Activated T-helper 1 cell treated with Interleukin-2 at 50 U/mL for 16 hours (primary cell): ENCODE measurements at places on chromosomes 12 and 14.

- no peak for DNase-seq
These were observed 602.9 kb downstream of the TMEM121 start for GRCh38 chr14:106129274-106129673.

GRCh38 chr12:93790472-93791152, 113.4 kb downstream of the CRADD start:
- no peak for DNase-seq

DNA sequence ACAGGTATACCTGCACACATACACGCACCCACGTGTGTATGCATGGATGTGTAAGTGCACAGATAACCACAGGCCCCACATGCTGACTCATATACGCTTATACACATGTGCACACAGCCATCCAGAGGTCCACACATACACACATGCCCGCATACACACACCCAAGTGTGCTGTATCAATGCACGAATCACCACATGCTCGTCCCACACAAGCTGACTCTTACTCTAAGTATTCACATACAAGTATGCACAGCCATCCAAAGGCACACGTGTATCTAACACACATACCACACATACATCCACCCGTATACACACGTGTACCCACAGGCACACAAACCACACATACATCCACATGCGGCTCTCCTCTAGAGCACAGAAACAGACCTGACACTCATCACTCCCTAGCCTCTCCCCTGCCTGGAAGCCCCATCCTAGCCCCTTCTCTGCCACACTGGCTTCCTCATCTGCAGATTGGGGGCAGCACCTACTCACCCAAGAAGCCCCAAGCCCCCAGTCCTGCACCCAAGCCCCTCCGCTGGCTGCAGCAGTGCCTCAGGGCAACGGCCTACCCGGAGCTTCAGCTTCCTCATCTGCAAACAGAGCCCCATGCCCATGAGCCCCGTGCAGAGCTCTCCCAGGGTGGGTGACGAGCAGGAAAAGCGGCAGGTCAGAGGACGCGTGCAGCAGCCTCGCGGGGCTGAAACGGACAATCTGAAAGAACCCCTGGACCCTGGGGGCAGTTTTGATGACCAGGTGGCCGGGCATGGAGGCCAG, 105.4 kb downstream of the NCOR2 start:
- no peak for DNase-seq

GRCh38 chr12:107515446-107515958, 170.1 kb upstream of the PWP1 start:
- no peak for DNase-seq

GRCh38 chr12:68406134-68406576, 74.0 kb upstream of the MDM1 start:
- DNase-seq: no peak

DNA sequence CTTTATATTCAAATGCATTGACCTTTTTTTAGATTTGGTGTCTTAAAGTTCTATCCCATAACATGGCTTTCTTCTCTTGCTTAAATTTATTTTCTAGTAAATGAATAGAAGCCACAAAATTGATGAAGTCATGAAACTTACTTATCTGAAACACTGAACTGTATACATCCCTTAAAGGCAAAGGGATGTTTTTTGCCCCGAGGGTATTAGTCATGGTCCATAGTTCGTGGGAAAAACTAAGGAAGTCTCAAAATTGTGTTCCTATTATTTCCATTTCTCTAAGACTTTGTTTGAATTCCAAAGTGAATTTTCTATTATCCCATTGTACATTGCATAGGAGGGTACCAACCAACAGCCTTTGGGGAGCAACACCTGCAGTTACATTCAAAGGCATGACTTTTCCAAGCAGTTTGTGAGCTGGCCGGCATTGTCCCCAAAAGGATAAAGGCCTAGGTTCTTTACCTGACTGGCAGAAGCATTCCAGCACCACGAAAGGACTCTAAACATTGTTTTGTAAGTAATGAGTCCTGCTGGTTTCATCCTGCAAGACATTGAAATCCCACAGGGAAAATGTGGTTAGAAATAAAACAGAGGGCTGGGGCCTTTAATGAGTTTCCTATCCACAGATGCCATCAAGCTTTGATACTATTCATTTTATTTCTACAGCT, 473.5 kb downstream of the PRKD1 start:
- no peak for DNase-seq

- DNase-seq: no peak
These were observed 56.4 kb downstream of the GOLGA5 start for GRCh38 chr14:92850492-92850891.

- no peak for DNase-seq
These were observed 450 bp downstream of the PRKAB1 start for GRCh38 chr12:119668324-119668841.

DNA sequence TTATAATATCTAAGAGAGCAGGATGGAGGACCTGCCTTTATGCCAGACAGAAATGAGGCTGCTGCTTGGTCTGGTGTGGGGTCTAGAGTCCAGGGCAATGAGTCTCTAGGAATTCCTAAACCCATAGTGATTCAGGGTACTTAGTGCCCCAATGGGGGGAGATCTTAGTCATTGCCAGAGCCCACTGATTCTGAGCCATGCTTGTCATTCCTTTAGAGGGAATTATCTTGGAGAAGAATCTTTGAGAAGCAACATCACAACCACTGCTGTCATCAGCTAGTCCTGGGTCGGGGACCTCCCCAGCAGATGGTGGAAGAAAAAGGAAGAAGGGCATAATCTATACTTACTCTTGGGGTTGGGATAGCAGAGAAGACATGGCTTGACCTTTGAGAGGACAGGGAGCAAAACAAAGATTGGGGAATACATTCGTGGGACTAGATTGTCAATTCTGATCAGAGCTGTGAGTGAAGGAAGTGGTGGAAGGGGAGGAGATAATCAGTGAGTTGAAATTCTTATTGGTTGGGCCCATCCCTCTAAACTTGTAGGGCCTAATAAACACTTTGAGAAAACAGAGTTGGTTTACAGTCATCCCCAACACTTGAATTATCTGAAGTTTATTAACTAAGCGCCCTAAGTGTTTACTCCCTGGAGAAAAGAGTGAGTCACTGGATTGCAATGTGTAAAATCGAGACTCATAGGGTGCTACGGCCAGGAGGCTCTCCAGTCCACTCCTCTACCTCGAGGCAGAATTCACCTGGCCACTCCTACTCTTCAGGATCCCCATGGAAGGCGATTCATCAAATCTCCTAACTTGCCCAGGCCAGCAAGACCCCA, 3.0 kb upstream of the KRT3 start:
- no peak for DNase-seq

- no peak for DNase-seq
These were observed 239.4 kb upstream of the PDE3A start for GRCh38 chr12:20128928-20129327.

GRCh38 chr14:24875991-24876878, 173.7 kb downstream of the STXBP6 start:
- DNase-seq: no peak

GRCh38 chr12:85516039-85516438, 236.0 kb downstream of the ALX1 start:
- DNase-seq: no peak

DNA sequence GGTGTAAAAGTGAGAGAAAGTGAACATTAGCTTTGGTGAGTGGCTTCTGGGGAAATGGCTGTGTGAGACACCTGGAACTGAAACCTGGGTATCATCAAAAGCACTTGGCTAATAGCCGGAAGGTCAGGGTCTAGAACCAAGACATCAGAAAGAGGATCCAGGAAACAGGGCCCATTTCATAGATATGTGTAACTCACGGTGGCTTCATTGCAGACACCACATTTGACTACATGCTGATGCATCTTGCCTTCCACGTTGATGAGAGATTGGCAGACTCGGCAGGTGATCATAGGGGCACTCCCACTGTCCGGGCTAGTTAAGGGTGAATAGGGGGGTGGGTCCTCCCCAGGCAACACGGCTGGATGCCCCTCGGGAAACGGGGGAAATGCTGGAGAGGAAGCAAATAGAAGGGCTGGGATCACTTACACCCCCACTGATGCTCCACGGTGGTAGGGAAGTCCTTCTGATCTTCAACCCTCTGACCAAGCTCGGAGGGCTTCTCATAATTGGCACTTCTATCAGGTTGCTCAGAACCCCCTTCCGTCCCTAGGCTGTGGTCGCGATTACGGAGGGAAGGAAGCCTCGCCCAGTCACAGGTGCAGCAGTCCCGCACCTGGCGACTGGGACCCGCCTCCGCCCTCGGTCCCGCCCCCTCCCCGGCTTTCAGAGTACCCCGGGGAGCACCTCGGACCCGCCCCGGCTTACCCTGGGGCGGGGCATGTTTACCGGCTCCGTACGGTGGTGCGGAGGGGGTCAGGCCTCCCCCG, 593 bp downstream of the PIP4P1 start:
- DNase-seq: peak; percentile 56

DNA sequence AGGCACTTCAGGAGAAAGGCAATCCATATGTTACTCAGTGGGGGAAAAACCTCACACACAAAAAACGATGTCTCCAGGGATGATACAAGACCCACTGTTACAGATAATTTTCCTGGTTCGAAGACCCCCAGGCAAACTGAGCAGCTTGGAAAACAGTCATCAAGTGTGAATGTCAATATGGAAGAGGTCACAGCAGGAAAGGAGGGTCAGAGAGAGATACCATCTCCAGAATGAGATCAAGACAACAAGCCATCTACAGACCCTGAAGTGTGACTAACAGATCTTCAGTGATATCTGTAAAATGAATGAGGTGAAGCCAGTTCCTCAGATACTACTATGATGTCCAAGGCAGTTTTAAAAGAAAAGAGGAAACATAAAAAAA, 28.6 kb downstream of the GNS start:
- no peak for DNase-seq

- no peak for DNase-seq
These were observed 21.9 kb downstream of the DIO3 start for GRCh38 chr14:101583006-101583714.

GRCh38 chr14:23681337-23681736, 45.2 kb downstream of the DHRS2 start:
- DNase-seq: no peak

DNA sequence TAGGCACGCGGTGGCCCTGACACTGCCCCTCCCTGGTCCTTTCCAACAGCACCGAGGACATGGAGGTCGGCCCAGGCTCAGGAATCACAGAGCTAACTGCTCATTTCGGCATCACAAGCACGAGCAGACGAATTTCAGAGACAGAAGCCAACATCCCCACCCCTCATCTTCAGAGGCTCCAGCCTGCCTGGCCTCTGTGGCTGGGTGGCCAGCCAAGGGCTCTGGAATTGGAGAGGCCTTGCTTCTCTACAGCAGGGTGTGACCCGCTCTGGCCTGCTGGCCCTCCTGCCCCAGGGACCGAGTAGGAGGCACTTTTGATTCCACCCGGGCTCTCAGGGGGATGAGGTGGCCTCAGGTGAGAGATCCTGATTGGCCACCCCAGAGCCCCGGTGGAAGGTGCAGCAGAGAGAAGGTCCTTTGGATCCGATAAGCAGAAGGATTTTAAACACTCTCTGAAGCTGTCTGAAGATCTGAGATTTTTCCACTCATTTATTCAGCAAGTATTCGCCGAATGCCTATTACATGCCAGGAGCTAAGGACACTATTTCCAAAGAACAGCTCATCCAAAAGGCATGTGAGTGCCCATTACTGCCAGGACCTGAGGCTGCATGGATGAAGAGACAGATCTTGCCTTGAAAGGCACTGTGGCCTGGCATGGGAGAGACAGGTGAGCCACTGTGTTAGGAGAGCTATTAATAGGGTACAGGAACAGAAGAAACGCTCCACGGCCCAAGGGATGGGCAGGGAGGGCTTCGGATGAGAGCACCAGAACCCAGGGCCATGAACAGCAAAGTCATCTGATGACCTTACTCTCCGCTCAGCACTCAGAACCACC, 10.2 kb downstream of the BAG5 start:
- DNase-seq: no peak
